Globus pallidus (tissue), 1 donor: ENCODE measurements at places on chromosomes 12 and 14.

DNA sequence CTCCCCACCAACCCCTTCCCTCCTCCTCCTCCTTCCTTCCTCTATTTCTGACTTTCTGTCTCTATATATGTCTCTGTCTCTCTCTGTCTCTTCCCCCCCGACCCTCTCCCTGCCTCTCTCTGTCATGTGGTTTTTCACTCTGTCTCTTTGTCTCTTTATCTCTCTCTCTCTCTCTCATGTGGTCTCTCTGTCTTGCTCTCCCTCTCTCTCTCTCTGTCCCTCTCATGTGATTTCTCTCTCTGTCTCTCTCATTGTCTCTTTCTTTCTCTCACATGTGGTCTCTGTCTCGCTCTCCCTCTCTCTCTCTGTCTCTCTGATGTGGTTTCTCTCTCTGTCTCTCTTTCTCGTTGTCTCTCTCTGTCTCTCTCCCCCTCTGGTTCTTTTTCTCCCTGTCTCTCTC lies 59.3 kb downstream of the PHETA1 start:
- no peak for DNase-seq

GRCh38 chr12:109292342-109292711 lies 16.8 kb downstream of the FOXN4 start:
- no peak for DNase-seq

- DNase-seq = no peak
Observed at GRCh38 chr14:61074852-61075251, 93.8 kb downstream of the SLC38A6 start.

DNA sequence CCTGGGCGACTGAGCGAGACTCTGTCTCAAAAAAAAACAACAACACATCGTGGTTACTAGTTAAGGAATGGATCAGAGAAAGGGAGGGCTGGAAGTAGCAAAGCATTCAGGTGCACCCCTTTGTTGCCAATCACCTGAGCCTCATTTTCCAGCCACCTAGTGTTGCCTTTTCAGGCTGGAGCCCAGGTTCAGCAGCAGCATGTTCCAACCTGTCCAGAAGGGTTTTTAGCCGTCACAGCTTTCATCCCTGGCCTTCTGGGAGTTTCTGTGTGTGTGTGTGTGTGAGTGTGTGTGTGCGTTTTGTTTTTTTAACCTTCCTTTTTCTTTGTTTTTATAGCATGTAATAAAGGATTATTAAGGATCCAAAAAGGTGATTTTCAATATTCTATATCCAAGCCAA lies 121.1 kb upstream of the ATF1 start:
- no peak for DNase-seq

GRCh38 chr14:99512571-99513182 lies 31.5 kb downstream of the CCNK start:
- DNase-seq = no peak

GRCh38 chr12:77166696-77167095 lies 101.3 kb upstream of the E2F7 start:
- no peak for DNase-seq

GRCh38 chr12:30813525-30814294 lies 59.0 kb upstream of the CAPRIN2 start:
- DNase-seq = no peak

- peak; percentile 8 for DNase-seq
Observed at GRCh38 chr12:130924966-130925665, 28.6 kb upstream of the ADGRD1 start.

DNA sequence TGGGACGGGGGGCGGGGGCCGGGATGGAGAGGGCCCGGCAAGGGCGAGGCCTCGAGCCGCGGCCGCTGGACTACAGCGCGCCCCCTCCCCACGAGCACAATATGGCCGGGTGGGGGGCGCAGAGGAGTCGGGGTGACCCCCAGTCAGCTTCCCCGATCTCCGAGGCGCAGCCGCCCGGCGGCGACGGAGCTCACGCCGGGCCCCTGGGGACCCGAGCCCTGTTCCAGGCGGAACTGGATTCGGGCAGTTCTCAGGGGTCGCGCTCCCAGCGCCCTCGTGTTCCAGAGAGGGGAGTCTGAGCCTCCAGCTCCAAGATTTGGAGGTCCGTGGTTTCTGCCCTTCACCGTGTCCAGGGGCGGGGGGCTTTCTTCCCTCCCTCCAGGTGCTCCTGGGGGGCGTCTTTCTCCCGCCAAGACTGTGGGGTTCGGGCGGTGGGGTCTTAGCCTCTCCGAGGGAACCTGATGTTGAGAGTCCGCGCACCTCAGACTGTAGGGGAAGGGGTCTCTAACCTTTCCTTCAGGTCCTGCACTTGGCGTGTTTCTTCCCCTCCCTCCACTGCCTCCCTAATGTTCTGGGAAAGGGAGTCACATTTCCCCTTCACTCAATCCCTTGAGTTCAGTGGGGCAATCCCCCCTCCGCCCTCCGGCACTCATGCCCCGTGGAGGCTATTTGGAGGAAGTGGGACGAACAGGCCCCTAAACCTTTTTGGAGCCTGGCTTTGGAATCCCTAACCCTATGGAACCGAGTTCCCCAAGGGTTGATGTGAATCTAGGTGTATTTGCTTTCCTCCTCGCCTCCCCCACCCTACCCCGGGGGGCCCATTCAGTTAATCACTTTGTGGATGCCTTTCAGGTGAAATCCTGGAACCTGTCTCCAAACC lies 584 bp downstream of the ACVR1B start:
- peak; percentile 29 for DNase-seq

DNA sequence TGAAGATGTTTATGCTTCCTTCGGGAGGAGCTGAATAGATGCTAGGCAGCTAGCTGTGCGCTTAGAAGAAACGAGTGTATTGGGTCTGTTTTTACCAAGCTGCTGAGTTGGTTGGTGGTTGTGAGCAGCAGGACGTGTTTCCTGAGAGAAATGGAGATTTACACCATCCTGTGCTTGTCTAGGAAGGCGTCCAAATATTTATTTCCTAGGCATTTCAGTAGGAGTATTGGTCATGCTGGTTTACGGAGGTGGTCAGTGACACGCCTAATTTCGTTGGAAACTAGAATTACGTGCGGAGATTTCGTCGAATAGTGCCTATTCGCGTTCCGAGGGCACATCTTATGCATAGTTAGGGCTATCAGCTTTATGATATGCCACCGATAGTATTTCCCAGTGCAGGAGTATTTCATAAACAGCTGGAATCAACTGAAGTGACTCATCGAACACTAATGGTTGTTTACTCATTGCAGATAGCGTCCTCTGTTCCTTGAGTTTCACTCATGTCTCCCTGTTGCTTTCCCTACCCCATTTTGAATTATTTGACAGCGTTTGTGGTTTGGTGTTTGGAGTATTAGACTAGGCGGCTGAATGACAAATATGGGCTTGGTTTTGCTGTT lies 780 bp downstream of the TBC1D15 start:
- no peak for DNase-seq

DNA sequence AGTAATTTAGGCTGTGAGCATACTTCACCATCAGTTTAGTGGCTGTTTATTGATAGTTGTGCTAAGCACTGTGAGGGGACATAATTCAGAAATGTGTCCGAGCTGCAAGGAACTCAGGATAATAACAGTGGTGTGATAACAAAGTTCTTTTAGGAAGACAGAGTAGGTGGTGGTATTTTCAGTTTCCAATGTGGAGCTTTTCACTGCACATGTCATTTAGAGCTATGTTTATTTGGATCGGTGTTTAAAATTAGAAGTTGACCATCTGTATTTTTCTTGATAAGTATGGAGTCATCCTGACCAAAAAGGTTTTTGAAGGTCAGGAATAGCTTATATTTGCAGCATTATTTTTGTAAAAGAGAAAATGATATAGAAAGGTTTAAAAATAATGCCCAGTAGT lies 443.5 kb downstream of the TMTC2 start:
- DNase-seq = no peak

DNA sequence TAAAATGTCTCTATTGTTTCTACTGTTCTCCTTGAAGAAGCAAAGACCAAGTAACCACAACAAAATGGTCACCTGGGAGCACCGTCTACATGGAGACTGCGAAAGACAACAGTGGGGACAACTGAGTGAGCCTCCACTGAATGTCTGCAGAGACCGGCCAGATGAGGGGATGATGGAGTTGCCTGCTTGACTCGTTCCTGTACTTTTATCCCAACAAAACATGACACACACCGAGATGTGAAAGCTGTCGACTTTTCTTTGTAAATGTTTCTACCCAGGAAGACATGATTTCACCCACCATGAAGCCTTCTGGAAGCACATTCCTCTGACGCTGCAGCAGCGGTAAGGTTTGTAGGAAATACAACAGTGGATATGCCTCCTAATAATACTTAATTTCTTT lies 66.9 kb downstream of the FOXN3 start:
- no peak for DNase-seq

DNA sequence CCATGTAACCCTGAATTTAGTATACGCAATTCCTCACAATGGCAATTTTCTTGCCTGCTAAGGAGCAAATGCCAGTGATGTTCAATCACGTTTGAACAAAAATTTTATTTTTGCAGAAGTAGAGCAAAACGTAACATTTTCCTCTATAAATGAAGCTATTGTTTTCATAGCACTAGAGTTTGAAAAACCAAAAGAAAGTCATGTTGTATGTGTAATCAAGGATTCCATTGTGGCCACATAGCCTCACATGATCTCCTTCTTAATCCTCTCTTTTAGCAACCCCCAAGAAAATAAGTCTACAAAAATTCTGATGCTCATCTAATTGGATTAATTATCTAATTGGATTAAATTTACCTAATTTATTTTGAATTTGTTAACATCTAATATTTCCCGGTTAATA lies 1217.4 kb upstream of the FLRT2 start:
- DNase-seq = no peak

- no peak for DNase-seq
Observed at GRCh38 chr14:104287301-104288009, 149.1 kb downstream of the KIF26A start.

DNA sequence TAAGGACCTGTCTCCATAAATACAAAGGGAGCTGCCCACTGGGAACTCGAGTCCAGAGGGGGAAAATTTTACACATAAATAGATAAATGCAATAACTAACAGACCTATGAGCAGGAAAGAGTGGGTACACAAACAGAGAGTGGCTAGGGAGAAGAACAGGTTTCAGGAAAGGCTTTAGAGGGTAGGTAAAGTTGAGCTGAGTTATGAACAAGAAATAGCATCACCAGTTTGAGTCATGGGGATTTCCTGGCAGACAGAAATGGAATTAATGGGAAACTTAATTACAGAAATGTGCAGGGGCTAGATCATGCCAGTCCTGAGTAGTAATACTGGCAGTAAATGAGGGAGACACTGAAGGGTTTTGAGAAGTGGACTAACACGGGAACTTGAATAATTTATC lies 58.0 kb upstream of the CCDC175 start:
- DNase-seq = no peak

DNA sequence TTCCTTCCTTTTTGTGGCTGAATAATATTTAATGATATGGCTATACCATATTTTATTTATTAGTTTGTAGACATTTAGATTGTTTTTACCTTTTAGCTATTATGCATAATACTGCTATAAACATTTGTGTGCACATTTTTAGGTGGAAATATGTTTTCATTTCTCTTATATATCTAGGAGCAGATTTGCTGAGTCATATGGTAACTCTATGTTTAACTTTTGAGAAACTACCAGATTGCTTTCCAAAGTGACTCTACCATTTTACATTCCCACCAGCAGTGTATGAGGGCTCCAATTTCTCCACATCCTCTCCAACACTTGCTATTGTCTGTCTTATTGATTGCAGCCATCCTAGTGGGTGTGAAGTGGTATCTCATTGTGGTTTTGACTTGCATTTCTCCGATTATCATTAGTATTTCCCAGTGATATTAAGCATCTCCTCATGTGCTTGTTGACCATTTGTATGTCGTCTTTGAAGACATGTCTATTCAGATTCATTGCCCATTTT lies 160.2 kb downstream of the KICS2 start:
- DNase-seq = no peak

DNA sequence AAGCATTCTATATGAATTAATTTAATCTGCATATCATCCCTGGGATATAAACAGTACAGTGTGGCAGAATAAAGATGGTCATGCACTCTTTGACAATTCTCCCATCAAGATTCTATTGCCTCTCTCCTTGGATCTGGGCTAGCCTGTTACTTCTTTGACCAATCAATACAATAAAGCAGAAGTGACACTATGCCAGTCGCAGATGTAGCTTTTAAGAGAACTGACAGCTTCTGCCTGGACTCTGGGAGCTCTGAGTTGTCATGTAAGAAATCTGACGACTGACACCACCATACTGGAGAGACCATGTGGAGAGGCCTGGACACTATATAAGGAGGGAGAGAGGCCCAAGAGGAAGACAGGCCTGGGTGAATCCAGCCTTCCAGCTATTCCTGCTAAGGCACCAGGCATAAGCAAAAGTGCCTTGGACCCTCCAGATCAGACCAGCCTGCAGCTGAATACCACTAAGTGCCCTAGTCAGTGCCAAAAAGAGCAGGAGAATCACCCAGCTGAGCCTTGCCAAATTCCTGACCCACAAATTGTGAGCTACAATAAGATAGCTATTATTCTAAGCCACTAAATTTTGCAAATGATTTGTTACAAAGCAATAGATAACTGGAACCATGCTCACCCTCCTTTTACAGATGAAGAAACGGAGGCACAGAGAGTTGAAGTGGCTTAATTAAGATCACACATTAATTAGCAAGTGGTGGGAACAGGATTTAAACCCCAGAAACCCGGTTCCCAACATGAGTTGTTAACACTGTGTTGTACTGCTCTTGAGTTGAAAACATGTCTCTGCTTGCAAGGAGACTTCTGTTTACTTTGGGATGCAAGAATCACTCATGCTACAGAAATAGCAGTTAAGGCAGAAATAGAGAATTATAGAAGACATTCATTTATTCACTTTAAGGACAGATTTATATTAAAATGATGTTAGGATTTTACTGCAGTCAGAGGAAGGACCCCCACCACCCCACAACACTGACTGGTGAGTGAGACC lies 84.6 kb downstream of the RIN3 start:
- no peak for DNase-seq

GRCh38 chr12:95231190-95231589 lies 13.6 kb downstream of the VEZT start:
- no peak for DNase-seq

- DNase-seq = no peak
Observed at GRCh38 chr12:120892265-120892664, 11.9 kb downstream of the SPPL3 start.

- DNase-seq = no peak
Observed at GRCh38 chr12:59080101-59080500, 159.8 kb upstream of the LRIG3 start.

- peak; percentile 33 for DNase-seq
Observed at GRCh38 chr14:101876555-101876938, 87.8 kb upstream of the DYNC1H1 start.

DNA sequence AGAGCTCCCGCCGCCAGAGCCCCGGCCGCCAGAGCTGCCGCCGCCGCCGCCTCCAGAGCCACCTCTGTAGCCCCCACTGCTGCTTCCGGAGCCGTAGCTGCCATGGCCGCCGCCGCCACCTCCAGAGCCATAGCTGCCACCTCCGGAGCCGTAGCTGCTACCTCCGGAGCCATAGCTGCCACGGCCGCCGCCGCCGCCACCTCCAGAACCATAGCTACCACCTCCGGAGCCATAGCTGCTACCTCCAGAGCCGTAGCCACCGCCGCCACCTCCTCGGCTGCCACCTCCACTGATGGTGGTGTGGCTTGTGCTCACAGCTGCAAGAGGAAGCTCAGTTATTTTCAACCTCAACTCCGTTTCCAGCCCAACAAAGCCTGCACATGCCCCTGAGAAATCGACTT lies 4.9 kb downstream of the KRT1 start:
- no peak for DNase-seq
